ENCODE measurements at places on chromosomes 5 and 9.

DNA sequence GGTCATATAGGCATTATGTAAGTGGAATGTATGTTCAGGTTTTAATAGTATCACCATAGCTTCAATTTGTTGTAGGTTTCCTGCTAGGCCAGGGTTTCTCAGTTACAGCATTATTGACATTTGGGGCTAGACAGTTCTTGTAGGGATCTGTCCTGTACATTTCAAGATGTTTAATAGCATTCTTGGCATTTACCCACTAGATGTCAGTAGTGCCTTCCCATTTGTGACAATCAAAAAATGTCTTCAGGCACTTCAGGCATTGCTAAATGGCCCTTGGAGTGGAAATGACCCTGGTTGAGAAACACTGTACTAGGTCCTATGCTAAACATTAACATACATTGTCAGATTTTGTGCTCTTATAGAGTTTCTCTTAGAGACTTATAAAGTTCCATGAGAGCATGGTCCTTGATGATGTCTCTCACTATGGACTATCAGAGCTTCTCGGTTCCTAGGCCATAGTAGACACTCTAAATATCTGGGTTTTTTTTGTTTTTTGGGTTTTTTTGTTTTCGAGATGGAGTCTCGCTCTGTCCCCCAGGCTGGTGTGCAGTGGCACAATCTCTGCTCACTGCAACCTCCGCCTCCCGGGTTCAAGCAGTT lies 1.4 kb downstream of the KIF20A start:
- peak; percentile 86 for DNase-seq

DNA sequence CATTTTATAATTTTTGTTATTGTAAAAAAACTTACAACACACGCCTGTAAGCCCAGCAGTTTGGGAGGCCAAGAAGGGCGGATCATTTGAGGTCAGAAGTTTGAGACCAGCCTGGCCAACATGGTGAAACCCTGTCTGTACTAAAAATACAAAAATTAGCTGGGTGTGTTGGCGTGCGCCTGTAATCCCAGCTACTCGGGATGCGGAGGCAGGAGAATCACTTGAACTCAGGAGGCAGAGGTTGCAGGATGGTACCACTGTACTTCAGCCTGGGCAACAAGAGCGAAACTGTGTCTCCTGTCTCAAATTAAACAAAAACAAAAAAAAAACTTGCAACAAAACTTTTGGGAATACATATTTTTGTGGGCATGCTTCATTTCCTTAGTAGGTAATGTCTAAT lies 164.6 kb downstream of the CACNA1B start:
- no peak for DNase-seq

GRCh38 chr5:1772634-1773033 lies 27.0 kb downstream of the MRPL36 start:
- DNase-seq, result peak; percentile 33

DNA sequence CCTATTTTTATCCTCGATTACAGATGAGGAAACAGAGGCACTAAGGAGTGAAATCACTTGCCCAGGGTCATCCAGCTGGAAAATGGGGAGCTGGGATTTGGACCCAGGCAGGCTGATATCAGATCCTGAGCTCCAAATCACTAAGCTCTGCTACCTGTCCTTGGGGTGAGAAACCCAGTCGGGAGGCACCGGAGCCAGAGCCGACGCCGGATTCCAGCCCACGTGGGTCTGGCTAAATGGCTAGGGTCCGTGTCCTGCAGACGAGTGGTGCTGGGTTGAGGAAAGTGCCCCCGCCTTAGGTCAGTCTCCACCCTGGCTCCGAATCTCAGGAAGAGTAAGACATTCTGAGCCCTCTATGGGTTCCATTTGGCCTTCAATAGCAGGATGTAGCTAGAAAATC lies 61.3 kb upstream of the GGTA1 start:
- no peak for DNase-seq

DNA sequence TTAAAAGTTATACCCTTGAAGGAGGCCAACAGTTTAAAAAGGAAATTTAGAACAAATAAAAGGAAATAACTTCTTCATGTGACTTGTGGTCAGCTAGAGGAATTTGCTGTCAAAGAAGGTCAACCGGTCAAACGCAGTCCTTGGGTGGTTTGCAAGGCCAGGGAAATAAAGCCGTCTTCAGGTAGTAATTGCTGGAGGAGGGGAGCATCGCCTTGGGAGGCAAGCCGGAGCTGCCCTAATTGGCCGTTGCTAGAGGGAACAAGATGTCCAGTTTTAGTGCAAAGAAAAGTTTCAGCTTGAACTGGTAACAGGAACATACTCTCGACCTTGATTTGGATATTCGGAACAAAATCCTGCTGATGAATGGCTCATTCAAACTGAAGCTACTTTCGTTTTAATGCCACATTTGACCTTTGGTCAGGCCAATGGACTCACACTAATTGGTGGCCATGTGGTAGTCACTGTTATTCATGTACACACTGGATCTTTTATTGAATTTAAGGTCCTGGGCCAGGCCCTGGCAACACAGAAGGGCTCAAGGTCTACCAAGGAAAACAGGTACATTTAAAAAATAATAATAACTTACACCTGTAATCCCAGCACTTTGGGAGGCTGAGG lies 47.0 kb upstream of the MYO10 start:
- no peak for DNase-seq

DNA sequence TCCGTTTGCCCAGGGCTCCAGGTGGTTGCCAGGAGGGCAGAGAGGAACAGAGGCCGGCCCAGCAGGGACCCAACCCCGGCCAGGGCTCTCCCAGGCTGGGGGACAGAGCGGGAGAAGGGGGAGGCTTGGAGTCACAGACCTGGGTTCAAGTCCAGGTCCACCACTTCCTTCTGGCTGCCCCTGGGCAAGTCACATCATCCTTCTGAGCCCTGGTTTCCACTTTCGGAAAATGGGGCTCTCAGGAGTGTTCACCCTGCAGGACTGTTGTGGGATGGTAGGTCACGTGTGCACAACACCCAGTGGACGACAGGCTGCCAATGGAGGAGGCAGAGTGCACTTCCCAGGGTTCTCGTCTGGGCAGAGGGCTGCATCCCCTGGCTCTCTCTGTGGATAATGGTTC lies 245.4 kb downstream of the PBX3 start:
- DNase-seq, result no peak

DNA sequence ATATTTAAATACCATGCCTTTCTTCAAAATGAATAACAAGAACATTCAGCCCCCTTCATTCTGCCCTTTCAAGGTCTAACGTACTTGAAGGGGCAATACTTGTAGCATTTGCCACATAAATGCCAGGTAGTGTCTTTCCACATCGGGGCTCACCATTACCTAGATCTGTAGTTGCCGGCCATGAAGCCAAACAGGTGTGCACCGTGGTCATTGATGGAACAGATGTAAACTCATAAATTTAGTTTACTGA lies 193.0 kb downstream of the CD180 start:
- DNase-seq, result no peak

GRCh38 chr9:6216002-6216401 lies 395 bp downstream of the IL33 start:
- no peak for DNase-seq

DNA sequence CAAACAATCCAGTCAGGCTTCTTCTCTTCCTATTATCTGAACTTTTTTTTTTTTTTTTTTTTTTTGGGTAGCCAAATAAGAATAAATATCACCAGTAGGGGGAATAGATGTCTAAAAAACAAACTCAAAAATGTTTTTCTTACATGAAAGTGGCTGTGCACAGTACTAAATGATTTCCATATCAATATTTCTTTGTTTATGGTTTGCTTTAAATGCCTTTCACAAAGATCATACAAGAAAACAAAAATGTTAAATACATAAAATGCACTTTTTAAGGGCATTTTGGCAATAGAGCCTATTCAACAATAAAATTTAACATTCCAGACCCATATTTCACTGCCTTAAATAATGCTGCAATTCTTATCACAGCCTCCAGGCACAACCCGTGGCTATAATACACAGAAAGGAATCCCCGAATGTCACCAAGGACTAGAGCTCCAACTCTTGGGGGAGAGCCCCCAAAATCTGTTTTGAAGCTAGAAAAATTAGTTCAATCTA lies 91.1 kb upstream of the TBCA start:
- peak; percentile 28 for DNase-seq

GRCh38 chr9:98326459-98327248 lies 71.2 kb upstream of the TBC1D2 start:
- DNase-seq, result peak; percentile 5

DNA sequence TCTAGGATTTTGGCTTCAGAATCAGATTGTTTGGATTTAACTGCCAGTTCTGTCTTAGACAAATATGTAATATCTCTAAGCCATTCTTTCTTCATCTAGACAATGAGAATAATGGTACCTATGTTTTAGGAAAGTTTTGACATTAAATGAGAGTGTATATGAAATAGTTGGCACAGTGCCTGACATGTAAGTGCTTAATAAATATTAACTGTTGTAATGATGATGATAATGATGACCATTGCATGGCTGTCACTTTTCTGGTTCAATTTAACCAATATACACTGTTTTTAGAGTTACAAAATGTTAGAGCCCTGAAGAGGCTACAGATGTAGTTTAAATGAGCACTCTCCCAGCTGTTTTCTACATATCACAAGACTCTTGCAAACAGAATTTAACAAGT lies 131.7 kb downstream of the RANBP17 start:
- no peak for DNase-seq

DNA sequence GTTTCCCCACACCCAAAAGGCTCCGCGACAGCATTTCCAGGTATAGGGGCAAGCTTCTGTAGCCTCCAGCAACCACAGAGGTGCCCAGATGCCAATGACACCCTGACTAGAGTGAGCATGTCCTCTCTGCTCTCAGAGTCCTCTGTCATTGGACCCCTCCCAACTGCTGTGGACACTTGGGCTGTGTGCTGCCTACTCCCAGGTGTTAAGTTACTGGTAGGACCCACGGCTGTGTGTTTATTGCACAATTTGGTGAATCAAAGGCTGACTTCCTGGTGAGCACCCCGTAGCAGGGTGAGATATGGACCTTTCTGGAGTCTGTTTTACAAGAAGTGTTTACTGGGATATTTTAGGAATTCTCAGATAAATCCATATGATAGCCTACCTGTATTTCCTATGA lies 36.0 kb downstream of the SH3GL2 start:
- no peak for DNase-seq

GRCh38 chr5:158519433-158520021 lies 580.2 kb downstream of the EBF1 start:
- no peak for DNase-seq

GRCh38 chr5:172844577-172844838 lies 10.5 kb downstream of the ERGIC1 start:
- DNase-seq, result no peak

GRCh38 chr5:140007311-140007710 lies 35.8 kb downstream of the NRG2 start:
- DNase-seq, result no peak

DNA sequence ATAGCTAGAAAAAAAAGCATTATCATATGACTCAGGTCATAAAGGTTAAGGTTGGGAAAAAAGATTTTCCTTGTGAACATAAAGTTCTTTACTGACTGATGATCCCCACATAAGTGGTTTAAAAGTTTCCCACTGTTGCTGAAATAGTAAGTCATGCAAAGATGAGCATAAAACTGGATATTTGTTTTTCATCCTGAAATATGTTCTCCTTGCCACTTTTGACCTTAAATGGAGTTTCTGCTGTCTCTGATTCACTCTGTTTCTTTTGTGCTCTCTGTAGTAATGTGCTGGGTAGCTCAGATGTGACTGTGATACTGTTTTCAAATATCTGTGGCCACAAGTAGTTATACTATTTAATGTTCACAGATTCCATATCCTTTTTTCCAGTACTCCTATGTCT lies 162.5 kb upstream of the GAS1 start:
- DNase-seq, result no peak

- no peak for DNase-seq
Measured at GRCh38 chr5:151578326-151579025, 12.7 kb downstream of the FAT2 start.

- DNase-seq, result no peak
Measured at GRCh38 chr5:167533814-167534795, 757.3 kb upstream of the WWC1 start.

GRCh38 chr5:76342474-76342873 lies 60.6 kb upstream of the IQGAP2 start:
- no peak for DNase-seq

DNA sequence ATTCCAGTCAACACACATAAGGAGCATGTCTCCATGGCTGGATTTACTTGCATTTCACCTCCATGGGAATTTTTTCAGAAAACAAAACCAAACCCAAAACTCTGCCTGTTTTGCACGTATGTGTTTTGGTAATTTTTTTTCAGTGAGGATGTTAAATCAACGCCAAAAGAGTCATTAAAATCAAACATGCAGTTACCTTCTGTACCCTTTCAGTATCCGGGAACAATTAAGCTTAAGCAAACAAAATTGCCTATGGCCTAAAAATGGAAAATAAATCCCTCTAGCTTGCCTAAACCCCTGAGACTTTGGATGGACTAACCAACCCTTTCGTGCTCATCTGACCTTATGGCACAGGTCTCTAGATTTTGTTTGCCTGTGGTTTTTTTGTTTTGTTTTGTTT lies 209.2 kb upstream of the KLF4 start:
- DNase-seq, result no peak

DNA sequence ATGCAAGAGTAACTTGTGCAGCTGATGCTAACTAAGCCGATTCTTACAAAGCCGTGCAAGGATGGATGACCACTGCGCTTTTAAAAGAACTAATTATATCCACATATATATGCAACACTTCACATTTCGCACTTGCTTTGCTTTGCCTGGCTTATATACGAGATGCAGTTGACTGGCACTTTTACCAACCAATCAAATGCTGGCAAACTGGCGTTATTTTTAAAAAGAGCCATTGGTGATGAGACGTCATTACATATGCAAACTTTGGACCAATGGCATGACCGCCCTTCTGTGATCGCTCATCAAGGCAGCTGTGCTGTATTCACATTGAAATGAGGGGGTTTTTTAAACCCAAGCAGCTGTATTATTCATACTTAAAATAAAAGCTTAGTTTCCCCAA lies 1147.7 kb upstream of the WWC1 start:
- no peak for DNase-seq

DNA sequence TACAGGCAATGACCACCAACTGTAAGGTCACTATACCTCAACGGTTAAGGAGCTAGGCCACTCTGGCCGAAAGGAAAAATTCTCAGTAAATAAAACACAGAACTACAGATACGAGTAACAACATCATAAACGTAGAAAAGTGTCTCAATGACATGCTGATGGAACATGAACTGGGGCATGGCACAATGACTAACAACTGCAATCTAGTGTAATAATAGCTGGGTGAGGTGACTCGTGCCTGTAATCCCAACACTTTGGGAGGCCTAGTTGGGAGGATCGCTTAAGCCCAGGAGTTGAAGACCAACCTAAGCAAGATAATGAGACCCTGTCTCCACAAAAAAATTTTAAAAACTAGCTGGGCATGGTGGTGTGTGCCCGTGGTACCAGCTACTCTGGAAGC lies 9.8 kb upstream of the RAPGEF6 start:
- DNase-seq, result no peak

All from KBM-7 (cell line).